AG20443 (cell line): ENCODE measurements at places on chromosomes 6 and 20.

DNA sequence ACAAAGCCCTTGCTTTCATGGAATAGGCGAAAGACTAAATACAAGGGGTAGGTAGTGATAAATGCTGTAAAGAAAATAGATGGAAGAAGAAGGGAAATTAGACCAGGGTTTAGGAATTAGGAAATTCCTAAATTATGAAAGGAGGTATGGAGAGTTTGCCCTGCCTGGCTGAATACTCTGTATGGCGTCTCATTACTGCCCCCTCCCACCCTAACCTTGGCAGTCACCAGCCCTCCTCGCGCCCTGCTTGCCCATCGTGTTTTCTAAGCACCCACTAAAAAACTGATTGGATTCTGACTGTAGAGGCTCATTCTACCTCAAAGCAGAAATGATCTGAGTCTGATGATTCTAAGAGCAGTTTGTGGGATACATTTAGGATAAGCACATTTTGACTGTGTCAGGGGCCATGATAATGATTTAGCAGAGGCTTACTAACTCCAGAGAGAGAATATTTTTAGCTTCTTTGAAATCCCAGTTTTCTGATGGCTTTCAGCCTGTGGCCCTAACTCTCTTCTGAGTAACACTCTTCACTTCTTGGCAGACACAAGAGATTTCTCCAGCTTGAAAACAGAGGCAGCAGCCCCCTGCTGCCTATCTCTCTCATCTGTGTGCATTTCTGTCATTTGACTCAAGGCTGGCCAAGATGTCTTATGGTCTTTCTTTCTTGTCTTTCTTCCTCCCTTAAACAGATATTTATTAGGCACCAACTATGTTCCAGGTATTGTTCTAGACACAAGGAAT, 1.4 kb upstream of the CHD6 start:
- DNase-seq, result no peak

GRCh38 chr6:128519931-128520435, 416 bp downstream of the PTPRK start:
- DNase-seq, result peak; percentile 29

- DNase-seq, result no peak
Measured at GRCh38 chr20:59194023-59194935, 30.7 kb downstream of the ZNF831 start.

- DNase-seq, result peak; percentile 41
Measured at GRCh38 chr6:111559188-111560097, 46.2 kb downstream of the TRAF3IP2 start.

GRCh38 chr6:84260926-84261325, 33.5 kb upstream of the CEP162 start:
- DNase-seq, result no peak

DNA sequence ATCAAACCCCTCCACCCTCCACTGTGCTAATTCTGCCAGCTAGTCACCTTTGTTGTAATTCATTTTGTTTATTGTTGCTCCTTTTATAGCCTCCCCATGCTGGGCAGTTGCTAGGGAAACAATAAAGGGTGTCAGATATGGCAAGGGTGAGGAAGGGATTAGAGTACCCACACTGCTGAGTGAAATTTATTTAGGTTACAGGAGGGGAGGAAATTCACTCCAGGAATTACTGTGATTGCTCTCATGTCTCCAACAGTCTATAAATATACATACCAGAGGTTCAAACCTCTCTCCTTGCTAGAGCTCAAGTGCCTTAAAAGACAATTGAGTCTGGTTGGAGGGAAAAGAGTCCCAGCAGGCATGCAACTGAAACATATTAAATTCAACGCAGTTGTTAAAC, 90.6 kb upstream of the ADGRF1 start:
- no peak for DNase-seq

DNA sequence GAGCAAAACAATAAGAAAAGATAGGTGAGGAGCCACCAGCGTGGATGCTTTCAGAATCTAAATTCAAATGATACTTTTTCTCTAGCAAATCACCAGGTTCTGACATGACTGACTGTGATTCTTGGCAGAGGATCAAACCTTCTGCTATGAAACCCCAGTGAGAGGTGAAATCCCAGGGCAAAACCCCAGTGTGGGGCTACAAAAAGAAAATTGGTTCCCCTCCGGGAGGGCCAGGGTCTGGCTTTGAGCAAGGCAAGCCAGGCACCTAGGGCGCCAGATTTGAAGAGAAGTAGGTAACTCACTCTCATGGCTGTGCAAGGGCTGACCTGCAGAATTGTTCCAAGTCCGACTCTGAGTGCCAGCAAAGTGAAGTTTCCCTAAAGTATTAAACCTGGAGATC, 20.2 kb upstream of the RALGAPA2 start:
- DNase-seq, result no peak

GRCh38 chr6:28206928-28207509, 18.1 kb upstream of the ZSCAN9 start:
- DNase-seq, result peak; percentile 18

DNA sequence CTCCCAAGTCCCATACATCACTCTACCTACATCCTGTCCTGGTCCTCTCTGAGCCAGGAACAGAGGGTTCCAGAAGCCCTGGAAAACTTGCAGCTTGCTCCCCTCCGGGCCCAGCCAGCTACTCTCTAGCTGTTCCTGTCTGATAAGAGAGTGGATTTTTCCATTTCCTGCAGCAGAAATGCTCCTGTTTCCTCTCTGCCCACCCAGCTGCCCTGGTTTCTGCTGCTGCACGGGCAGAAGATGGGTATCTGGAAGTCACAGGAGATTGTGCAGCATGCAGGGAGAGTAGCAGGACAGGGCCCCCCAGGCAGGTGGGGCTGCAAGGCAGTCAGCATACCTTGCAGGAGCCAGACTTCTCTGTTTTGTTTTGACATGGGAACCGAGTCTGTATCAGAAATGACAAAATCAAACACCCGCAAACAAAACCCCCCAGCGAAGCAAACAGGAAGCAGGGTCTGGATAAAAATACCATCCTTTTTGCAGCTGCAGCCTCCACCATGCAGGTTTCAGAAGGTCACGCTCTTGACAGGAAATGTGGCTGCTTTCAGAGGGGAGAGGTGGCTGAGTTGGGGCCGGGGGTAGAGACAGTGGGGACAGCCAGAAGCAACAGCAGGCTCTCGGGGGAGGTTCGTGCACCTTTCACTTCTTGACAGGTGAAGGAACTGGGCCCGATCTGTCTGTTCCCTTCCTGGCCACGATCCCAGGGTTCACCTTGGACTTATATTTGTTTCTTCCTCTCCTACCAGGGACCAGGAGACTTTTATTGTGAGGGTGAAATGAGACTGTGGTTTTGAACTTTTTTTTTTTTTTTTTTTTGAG, 50.8 kb upstream of the FAM83D start:
- no peak for DNase-seq

- DNase-seq, result peak; percentile 83
Measured at GRCh38 chr20:10074513-10074912, 39.7 kb downstream of the ANKEF1 start.

DNA sequence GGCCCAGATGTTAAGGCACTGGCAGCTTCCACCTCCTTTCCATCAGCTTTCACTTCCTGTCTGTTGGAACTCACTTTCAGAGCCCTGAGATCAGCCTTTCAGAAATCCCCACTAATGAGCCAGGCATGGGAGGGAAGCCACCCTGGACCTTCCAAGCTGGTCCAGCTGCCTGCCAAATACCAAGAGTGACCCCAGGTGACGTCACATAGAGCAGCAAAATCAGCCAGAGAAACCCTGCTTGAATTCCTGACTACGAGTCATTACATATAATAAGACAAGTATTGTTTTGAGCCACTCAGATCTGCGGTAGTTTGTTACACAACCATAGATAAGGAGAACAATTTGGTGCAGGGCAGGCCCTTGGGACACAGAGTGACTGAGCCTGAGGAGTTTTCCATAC, 556.0 kb upstream of the JAG1 start:
- peak; percentile 90 for DNase-seq

DNA sequence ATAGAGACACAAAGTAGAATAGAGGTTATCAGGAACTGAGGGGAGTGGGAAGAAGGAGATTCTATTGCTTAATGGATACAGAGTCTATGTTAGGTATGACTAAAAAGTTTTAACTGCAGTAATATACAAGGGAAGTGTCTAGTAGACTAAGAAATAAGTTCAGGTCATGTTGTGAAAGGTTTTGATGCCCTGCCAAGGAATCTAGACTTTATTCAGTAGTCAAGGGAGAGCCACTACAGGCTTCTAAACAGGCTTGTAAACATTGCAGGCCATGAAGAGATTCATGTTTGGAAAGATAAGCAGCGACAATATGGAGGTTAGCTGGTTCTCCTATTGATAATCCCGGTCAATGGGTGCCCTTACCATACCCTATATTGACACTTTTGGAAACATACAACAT, 352.8 kb upstream of the SOX4 start:
- no peak for DNase-seq

DNA sequence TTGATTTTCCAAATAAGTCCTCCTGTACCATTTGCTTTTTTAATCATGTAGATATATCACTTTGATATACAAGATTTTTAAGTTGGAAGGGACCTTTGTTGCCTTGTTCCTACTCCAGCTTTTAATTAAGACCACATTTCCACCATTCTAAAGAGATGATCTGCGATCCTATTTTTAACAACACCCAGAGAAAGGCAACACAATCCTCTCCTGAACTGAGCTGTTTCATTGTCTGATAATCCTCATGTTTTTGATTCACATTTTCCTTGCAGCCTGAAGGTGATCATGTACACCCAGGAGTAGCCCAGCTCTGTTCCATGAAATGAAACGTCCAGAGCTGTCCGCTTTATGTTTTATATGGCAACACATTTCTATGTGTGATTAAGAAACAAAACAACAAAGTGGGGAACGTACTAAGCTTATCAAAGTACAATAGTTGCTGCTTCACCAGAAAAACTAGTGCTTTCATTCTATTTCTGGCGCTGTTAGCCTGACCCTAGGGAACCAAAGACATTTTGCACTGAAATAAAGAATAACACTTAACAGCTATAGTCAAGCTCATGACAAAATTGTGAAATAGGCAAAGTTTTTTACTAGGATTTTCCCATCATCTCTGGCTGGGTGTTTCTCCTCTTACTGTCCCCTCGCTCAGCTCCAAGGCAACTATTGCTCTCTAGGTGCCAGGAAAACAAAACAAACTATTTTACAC, 22.6 kb upstream of the TRAF3IP2 start:
- peak; percentile 58 for DNase-seq

DNA sequence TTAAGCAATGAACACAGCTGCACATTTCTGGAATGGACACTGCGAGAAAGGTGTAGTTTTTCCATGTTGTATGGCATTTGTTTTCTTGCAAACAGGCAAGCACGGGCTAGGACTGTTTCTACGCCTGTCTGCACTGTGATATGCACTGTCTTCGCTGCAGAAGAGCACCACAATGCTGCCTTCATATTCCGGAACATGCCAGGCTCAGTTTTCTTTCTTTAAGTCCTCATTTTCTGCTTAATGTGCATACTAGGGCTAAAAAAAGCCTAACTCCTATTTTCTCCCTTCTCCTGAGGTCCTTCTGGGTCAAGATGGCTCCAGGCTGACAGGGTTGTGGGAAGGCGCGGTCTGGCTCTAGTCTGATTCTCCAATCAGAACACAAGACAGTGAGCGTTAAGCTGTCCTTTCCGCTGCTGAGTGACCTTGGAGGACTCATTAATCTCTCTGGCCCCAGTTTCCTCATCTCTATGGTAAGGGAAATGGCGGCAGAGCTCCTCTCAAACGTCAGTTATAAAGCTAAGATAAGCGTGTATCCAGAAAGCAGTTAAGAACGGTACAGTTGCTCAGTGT, 379.9 kb downstream of the C6orf118 start:
- DNase-seq, result no peak

- DNase-seq, result no peak
Measured at GRCh38 chr6:18081025-18081668, 41.3 kb downstream of the NHLRC1 start.

DNA sequence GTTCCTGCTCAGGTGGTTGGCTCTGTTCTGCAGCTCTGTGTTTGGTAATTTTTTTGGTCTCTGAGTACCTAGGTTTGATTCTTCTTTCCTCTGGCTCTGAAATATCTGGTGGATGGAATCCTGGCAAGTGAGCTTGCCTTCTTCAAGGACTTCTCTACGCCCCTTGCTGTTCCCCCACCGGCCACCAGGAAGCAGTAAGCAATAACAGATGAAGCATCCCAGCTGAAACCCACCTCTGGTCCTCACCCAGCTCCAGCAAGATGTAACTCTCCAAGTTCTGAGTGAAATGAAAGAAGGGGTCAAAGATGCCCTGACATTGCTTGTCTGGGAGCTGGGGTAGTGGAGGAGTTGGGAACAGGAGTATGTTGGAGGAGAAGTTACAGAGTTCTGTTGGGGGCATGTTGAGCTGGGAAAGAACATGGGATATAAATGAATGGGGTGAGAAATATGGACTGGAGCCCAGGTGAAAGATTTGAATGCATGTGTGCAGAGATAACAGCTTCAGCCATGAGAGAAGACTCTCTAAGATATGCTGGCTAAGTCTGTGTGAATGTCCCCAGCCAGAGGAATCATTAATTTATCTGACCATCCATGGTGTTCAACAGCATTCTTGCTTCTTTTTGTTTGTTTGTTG, 51.3 kb upstream of the GLP1R start:
- peak; percentile 13 for DNase-seq

DNA sequence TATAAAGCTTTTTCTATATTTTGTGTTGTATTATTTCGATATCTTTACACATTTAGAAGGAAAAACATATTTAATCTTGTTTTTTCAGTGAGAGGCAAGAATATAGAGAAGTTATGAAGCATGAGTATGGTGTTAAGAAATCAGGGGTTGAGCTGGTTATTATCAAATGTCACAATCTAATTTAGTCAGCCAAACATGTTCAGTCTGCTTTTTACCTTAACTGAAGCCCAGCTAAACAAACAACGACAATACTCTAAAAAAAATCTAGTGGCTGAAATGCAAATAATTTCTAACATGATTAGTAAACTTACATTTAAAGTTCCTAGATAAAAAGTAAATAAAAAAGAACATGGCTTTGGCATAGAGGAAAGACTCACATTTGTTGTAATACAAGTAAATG, 433.8 kb upstream of the NRSN1 start:
- DNase-seq, result no peak

DNA sequence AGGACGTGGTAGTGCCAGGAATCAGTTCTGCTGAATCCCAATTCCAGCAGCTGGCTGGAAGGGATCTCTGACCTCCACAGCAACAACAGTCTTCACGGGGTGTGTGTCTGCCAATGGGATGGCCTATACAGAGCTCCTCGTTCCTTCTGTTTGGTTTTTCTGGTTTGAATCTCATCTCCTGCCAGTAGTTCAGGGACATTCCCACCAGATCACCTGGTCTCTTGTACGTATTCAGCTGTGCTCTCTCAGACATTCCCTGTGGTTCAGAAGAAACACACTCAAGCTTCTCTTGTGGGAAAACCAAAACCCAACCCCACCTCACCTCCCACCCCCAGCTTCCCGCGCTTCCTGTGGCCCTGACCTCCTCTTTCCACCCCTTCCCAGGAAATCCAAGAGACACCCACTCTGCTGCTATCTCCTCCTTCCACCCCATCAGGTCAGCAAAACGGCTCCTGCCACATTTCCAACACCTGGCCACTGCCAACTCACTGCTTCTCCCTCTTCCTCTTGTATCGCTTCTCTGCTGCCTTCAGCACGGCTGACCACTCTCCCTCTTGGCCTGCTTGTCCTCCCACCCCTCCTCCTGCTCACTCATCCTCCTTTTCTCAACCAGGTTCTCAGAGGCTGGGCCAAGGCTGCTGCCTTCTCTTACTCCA, 63.3 kb upstream of the PTGIS start:
- no peak for DNase-seq
